ENCODE measurements at places on chromosomes 12 and 14. TPM values are rescaled to one million over a fixed set of nuclear protein-coding genes. Genes with fewer than 3 reads are reported as not detected.

FAM90A1 gene
- total RNA-seq: 0.37 TPM

TTC9 gene
- total RNA-seq: 0.72 TPM

LRP1-AS gene
- not detected for total RNA-seq

ACRBP gene
- total RNA-seq: 0.30 TPM

EXOC3L4 gene
- 0.33 TPM for total RNA-seq

SLC35F4 gene
- 0.20 TPM for total RNA-seq

APOLD1 gene
- total RNA-seq: 20.7 TPM

PDE6H gene
- not detected for total RNA-seq

C1QL4 gene
- total RNA-seq: not detected

AMDHD1 gene
- total RNA-seq: not detected

PMCH gene
- total RNA-seq: not detected

CBX5 gene
- 94.1 TPM for total RNA-seq

CYP46A1 gene
- total RNA-seq: 0.48 TPM

KLRD1 gene
- total RNA-seq: 1.8 TPM

NT5DC3 gene
- total RNA-seq: 8.7 TPM

HOXC9 gene
- total RNA-seq: 0.26 TPM

SLC7A7 gene
- 2.3 TPM for total RNA-seq

PIWIL1 gene
- not detected for total RNA-seq

MRPL42 gene
- 42.5 TPM for total RNA-seq

KCNH3 gene
- 0.55 TPM for total RNA-seq

TAS2R8 gene
- not detected for total RNA-seq

HSP90AA1 gene
- total RNA-seq: 285 TPM

FGF6 gene
- not detected for total RNA-seq

HOXC5 gene
- 1.8 TPM for total RNA-seq

MYO1H gene
- not detected for total RNA-seq

TAPBPL gene
- total RNA-seq: 19.7 TPM

ACSM4 gene
- total RNA-seq: not detected

HOTAIR gene
- total RNA-seq: not detected

C14orf132 gene
- total RNA-seq: 3.9 TPM

TBX3 gene
- 76.5 TPM for total RNA-seq

ACOT6 gene
- not detected for total RNA-seq

SSPN gene
- 38.2 TPM for total RNA-seq

TAS2R31 gene
- 4.5 TPM for total RNA-seq

REP15 gene
- total RNA-seq: 2.2 TPM

TDRD9 gene
- 0.83 TPM for total RNA-seq

ABCD2 gene
- 0.57 TPM for total RNA-seq

SMIM41 gene
- total RNA-seq: 3.2 TPM

TSPAN11 gene
- total RNA-seq: 0.60 TPM

POTEM gene
- total RNA-seq: not detected

FAM181A gene
- total RNA-seq: not detected

KRT73 gene
- not detected for total RNA-seq

DLGAP5 gene
- total RNA-seq: not detected

BDKRB1 gene
- 0.87 TPM for total RNA-seq

LIN7A gene
- 8.2 TPM for total RNA-seq

All from ovary (tissue), 10 donors.